CMK (cell line): ENCODE measurements at places on chromosomes 1 and 21.

DNA sequence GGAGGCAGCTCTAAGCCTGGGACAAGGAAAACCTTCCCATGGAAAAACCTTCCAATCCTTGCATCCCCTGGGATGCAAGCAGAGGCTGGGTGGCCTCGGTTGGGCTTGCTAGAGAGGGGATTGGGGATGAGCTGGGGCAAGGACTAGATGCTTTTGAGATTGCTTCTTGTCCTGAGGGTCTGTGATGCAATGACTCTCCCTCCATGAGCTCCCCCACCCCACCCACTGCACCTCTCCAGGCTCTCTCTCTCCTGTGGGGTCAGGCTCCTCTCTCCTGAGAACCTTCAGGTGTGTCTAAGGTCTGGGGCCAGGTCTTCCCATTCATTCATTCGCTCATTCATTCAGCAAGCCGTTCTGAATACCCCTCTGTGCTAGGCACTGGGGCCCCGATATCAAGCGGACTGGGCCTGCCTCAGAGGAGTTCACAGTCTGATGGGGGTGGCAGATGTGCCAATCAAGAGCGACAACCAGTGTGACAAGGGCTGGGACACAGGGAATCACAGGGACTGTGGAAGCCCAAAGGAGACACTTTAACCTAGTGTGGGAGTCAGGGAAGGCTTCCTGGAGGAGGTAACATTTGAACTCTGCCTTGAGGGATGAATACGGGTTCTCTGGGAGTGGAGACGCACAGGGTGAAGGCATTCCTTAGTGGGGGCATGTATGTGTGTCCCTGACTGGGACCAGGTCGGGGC is 6.5 kb downstream of the LDLRAD1 start:
- DNase-seq = no peak

- DNase-seq = no peak
Observed at GRCh38 chr21:25569084-25569483, 38.2 kb downstream of the MRPL39 start.

DNA sequence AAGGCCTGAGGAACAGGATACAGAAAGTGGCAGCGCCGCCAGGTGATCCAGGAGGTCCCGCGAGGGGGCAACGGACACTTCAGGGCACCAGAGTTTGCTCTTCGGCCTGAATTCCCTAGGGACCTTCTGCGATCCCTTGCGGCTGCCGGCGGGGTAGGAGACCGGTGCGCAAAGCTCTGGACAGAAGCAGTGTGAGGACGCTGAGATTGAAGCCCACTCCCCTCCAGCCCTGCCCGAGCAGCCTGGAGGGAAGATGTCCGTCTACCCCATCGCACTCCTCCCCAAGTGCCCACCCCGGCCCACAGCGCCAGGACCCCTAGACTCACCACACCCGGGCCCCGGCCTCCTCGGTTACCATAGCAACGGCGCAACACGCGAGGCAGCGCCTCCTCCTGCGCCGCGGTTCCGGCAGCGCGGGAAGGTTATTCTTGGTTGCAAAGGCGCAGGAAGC is at the start of gene ANKRD45:
ANKRD45 (minus strand) TSS at position 361 of the 451 bp plus-strand sequence. CDS start 10,433 bp downstream, outside the sequence.
- DNase-seq = no peak

DNA sequence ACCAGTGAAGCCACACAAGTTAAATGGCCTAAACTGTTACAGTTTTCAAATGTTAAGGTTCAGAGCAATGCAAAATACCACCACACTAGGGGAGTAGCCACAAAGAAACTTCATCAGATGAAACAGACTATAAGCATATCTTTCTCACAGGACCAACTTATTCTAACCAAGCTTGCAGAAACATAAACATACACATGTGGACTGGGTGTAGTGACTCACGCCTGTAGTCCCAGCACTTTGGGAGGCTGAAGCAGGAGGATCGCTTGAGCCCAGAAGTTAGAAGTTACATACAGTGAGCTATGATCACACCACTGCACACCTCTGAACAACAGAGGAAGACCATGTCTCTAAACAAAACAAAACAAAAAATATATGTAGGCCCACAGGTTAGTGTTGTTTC is 17.3 kb downstream of the WDR47 start:
- DNase-seq = no peak

GRCh38 chr1:210663730-210664573 is 335.2 kb downstream of the HHAT start:
- DNase-seq = no peak

GRCh38 chr1:156229809-156230472 is 12.0 kb upstream of the BGLAP start:
- DNase-seq = no peak

GRCh38 chr1:229264487-229264886 is 6.4 kb upstream of the RAB4A start:
- DNase-seq = no peak

DNA sequence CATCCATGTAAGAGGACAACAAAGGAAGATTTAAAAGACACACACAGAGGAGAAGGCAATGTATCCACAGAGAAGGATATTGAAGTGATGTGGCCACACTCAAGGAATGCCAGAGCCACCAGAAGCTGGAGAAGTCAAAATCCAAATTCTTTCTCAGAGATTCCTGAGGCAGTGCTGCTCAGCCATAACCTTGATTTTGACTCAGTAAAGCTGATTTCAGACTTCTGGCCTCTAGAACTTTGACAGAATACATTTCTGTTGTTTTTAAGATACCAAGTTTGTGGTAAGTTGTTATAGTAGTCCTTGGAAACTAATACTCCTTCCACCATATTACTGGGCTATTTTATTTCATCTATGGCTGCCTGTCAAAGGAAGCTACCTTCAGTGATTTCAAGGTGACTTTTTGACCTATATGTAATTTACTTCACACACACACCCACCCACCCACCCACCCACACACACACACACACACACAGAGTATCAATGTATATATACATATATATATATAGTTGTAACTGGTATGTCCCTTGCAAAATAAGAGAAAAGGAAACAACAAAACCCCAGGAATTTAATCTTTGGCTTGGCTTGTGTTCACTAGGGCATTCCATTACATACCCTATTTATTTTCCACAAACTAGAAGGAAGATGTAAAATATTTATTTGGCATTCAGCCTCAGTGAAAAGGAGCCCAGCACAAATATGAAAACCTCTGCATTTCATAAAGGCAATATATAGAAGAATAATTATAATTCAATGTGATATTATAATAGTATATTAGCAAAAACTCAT is 142.1 kb upstream of the PTGFR start:
- no peak for DNase-seq

DNA sequence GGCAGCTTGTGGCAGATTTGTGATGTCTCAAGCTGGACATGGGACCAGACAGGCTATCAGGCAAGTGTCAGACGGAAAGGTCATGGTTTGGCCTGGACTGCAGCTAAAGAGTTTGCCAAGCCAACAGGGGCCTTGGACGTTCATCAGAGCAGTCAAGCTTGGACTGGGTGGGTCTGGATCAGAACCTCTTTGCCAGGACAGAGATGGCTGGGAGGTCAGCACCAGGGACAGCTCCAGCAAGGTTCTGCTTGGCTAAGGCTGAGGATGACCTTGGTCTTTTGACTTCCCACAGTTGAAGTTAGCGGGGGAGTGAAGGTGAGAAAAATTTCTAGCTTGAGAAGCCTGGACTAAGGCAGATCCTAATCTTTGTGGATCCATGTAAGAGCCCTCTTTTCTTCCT is 68.1 kb downstream of the GRIK3 start:
- peak; percentile 14 for DNase-seq

DNA sequence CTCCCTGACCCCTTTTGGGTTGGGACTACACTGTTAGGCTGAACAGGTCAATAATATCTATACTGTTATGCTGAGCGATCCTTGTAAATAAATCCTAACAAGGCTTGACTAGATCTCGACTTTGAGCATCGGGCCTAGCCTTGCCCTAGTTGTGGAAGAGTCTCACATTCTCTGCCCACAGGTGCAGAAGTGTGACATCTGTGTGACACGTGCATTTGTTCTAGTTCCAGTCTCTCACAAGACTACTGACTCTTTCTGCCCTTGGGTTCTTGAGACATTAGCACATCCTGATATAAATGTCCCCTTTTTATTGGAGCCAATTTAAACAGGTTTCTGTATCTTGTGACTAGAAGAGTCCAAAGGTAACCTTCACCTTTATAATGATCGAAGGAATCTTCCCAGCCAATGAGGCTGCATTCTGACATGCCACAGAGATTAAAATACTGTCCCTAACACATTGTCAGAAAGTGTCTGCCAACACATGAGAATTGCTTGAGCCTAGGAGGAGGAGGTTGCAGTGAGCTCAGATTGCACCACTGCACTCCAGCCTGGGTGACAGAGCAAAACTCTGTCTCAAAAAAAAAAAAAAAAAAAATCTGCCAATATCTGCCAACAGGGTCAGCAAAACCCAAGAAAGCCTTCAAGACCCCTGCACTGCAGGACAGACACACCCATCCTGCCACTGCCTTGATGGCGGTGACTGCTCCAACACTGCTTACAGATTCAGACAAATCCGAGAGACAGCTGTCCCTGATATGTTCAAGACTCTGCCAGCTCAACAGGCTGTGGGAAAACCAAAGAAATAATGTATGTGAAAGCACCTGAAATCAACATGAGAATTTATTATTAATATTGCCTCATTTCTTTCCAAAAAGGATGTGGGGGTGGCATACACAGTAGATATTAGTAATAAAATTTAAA is 56.5 kb upstream of the PSEN2 start:
- no peak for DNase-seq

GRCh38 chr1:205438213-205439158 is 16.6 kb upstream of the LEMD1 start:
- DNase-seq = no peak

GRCh38 chr1:205925736-205926135 is 17.5 kb downstream of the SLC26A9 start:
- DNase-seq = no peak

GRCh38 chr1:61255358-61255703 is 173.0 kb downstream of the NFIA start:
- no peak for DNase-seq

DNA sequence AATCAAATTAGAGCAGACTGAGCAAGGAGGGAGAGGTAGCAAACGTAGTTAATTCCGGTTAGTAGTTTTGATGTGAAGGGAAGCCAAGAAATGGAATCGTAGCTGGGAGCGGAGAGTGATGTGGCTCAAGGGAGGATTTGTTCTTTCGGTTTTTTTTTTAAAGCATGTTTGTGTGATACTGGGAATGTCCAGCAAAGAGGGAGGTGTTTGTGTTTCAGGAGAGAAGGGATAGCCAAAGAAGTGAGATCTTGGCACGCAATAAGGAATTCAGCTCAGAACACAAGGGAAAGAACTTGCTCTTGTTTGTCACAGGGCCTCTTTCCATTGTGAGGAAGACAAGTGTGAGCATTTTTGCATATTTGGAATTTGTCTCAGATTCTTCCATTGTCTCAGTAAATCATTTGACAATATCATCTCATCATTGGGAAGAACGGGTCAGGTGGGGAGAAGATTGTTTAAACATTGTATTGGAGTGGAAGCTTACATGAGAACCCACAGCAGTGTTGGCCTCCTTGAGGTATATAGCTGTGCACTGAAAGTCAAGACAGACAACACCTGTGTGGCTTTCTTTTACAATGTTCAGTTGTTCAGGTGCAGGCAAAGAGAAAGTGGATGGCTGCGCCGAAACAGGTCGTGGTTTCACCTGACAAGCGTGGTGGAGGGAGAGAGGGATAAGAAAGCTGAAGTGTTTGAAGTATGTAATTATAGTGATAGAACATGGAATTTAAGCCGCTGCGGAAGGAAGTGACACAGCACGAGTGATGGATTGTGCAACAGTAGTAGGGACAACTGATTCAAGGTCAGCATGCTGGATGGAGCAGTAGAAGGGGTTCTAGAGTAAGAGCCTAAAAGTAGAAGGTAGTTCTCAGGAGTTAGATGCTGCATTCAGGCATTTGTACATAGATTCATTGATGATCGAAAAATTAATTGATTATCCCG is 25.4 kb downstream of the FMN2 start:
- DNase-seq = no peak

GRCh38 chr1:18637511-18637960 is 6.9 kb downstream of the PAX7 start:
- DNase-seq = no peak

DNA sequence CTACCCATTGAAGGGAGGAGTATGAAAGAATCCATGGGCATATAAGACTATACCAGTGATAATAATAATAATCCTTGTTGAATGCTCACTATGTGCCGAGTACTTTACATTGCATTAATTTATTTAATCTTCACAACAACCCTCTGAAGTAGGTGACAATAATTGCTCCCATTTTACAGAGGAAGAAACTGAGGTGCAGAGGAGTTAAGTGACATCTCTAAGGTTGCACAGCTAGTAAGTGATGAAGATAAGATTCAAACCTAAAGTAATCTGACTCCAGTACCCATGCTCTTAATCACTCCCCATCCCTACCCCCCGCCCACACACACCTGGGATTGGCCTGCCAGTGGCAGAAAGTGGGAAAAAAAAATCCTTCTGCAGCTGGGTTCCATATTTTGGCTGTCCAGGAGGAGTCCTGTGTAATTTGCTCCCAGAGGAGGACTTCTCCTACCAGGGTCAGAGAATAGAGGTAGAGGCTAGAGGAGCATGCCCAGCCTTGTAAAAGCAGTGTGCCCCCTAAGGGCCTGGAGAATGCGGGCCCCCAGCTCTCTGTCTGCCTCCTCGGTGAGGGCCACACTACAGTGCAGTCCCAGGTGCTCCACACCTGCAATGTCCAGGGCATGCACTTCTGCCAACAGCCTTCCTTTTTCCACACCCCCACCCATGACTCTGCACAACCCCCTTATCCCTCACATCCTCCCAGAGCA is 57.8 kb downstream of the TMEM53 start:
- DNase-seq = no peak

- no peak for DNase-seq
Observed at GRCh38 chr1:247848346-247848745, 6.7 kb upstream of the OR11L1 start.

DNA sequence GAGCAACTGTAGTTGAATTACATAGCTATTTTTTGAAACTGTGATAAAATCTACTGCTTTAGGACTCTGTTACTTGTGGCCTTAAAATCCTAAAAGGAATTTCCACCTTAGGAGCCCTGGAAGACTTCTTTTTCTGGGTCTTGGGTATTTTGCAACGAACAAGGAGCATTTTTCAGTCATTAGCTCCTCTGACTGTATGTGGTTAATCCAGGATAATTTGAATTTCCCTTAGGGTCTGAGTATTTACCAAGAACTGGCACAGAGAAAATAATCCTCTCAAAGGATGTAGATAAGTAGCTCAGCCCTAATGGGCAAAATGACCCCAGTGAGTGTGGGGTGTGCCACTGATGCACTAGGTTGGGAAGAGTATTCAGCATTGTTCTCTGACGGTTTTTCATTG is 170.4 kb downstream of the VAV3 start:
- no peak for DNase-seq

GRCh38 chr1:178534137-178534868 is 21.4 kb downstream of the TEX35 start:
- DNase-seq = no peak

DNA sequence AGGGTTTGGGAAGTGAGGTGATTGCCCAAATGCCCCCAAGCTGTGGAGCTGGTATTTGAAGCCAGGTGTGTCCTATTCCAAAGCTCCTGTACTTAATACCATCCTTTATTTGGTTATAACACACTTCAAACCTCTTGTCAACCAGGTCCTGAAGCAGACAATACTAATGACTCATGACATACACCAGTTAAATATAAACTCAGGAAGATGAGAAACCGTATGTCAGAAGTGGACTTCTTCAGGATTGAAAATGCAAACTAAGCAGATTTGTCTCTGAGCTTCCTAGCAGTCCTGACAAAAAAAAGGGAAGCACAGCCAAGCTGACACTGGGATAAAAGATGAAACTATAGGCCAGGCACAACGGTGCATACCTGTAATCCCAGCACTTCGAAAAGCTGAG is 70.6 kb downstream of the ALPL start:
- no peak for DNase-seq

- no peak for DNase-seq
Observed at GRCh38 chr1:27383039-27383605, at the start of gene CD164L2. CD164L2 (minus strand) TSS chr1:27383333; CDS start chr1:27383239, 94 bp downstream.
